ENCODE measurements at places on chromosomes 1 and 21.

DNA sequence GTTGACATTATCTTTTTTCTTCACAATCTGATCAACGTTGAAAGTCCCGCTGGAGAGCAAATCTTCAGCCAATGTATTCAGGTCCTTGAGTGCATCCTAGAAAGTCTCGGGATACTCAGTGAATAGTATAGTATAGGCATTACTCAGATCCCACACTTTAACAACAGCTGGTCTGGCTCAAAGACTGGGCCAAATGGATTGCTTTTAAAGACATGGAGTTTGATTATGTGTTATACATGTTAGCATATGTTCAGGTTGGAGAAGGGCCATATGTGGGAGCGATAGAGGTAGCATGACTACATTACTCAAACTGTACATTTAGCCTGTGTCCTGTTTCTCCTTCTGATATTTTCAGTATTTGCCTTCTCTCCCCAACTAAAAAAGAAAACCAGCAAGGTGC is 33.1 kb downstream of the OR10Z1 start:
- DNase-seq, result no peak

- peak; percentile 14 for DNase-seq
These were observed 19.8 kb downstream of the KMO start for GRCh38 chr1:241551759-241552638.

DNA sequence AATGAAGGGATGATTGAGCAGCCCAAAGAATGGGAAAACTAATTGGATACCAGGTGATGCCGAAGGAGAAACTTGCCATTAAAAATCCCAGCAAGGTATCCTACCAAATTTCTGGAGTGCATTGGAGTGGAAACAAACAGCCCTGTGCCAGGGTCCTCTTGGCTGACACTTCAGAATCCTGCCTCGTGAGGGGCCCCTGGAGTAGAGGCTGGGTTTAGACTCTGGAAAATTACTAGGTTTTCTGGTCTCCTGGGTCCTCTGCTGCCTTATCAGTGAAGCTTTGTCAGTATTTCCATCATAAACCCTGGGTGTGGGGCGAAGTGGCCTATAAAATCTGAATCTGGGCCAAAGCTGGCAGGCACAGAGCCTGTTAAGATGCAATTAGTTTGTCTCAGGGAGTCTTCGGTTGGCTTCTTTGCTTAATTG is 289.2 kb upstream of the USP24 start:
- DNase-seq, result no peak

GRCh38 chr21:27108701-27109100 is 141.8 kb upstream of the ADAMTS5 start:
- DNase-seq, result no peak

DNA sequence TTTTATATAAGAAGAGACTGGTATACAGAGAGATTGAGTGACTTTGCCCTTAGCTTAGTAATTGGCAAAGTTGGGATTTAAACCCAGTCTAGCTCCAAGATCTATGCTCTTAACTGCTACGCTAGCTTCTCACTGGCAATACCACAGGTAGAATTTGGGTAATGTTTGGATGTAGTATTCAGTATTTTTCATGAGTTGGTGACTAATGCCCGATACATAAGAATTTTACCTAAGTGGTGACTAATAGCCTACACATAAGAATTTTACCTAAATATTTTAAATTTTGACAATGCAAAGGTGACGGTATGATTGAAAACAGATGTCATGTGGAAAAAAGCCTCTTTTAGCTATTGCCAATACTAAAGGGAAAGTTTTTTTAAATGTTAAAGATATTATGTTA is 24.3 kb downstream of the GPSM2 start:
- DNase-seq, result no peak

GRCh38 chr1:159291424-159291823 is 10.7 kb upstream of the FCER1A start:
- DNase-seq, result no peak

- no peak for DNase-seq
These were observed 3.0 kb downstream of the FMO1 start for GRCh38 chr1:171251042-171251951.

GRCh38 chr21:31132574-31133242 is 94.4 kb upstream of the KRTAP19-8 start:
- peak; percentile 38 for DNase-seq

DNA sequence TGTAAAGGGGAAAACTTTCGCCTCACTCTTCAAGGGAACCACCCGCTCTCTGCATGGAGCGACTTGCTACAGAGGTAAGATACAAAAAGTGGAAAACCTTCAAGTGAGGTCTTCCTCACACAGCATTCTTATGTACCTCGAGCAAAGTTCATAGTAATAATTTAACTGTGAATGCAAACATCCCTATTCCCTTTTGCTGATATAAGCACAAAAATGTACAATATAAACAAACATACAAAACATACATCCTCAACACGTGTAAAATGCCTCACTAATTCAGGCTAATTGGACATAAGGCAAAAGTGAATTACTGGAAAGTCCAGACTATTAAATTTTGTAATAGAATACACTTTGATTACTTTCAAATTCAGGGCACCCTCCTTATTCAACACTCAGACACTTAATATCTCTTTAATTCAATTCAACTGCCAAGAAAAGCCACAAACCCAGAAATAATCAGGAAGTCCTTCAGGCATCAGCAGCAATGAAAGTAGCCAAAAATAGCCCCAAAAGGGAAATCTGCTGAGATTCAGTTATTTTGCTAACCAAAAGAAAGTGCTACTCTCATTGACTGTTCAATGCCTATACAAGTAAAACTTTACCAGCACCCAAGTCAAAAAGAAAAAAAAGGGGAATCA is 15.2 kb upstream of the LMX1A start:
- no peak for DNase-seq

- no peak for DNase-seq
These were observed 1.4 kb upstream of the SHISA4 start for GRCh38 chr1:201887116-201887866.

DNA sequence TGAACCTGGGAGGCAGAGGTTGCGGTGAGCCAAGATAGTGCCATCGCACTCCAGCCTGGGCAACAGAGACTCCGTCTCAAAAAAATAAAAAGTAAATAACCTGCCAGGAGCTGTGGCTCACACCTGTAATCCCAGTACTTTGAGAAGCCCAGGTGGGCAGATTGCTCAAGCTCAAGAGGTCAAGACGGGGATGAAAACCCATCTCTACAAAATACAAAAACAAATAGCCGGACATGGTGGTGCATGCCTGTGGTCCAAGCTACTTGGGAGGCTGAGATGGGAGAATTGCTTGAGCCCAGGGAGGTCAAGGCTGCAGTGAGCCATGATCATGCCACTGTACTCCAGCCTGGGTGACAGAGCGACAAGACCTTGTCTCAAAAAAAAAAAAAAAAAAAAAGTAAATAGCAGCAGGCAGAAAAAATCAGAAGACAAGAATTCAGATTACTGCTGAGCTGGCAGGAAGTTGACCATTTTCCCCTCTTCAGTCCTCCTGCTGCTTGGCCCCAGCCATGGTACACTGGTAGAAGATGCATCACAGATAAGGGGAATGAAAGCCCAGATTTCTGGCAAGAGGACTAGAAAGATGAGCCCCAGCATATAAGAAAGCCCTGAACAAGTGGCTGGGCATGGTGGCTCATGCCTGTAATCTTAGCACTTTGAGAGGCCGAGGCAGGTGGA is 97.6 kb downstream of the TOMM20 start:
- no peak for DNase-seq

DNA sequence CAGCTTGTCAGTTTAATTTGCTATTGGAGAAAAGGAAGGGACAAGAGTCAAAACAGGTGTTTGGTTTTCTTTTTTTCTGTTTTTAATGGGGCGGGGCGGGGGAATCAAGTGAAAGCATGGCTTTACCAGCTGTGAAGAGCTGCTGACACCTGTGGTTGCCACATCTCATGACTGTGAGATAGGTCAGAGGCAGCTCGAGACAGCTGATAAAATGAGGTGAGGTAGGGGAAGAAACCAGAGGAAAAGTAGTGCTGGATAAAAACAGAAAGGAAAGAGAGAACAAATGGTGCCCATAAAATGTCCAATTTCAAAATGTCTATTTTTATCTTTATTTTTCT is 272.3 kb downstream of the NEGR1 start:
- no peak for DNase-seq

- no peak for DNase-seq
These were observed 14.5 kb downstream of the PTGER3 start for GRCh38 chr1:71033136-71033535.

DNA sequence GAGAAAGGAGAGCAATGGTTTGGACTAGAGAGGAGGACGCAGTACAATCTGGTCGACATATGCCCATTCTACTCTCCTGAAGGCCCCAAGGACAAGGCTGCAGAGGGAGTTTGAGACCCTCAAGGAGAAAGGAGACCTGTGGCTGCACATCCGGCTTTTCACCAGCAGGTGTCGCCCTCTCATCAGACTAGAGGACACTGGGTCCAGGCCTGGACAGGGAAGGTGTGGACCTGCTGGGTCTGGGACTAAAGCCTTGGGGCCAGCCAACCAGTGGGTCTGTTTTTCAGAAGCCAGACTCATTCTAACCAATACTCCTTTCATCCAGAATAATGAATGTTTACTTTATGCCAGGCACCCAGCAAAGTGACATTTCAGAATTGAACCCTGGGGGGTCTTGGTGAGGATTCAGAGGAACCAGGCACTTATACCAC is 5.0 kb downstream of the SRARP start:
- peak; percentile 66 for DNase-seq

DNA sequence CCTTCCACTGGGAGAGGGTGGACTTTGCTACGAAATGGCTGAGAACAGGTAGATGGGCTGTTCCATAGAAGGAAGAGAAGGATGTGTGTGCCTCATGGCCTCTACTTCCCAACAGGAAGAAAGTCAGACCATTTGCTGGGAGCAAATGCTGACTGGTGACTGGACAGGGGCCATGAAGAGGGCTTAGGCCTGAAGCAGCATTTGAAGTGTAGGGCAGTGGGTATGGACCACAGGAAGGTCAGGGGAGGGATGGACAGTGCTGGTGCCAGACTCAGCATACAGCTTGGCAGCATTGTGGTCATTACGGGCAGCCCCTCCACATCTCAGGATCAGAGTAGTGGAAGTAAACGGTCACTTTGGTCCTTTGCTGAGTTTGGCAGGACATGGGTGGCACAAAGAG is 275.7 kb downstream of the MATN1 start:
- no peak for DNase-seq

GRCh38 chr1:244346972-244347618 is 104.6 kb downstream of the ADSS2 start:
- no peak for DNase-seq

- DNase-seq, result no peak
These were observed 280.3 kb downstream of the LTN1 start for GRCh38 chr21:28712411-28712810.

DNA sequence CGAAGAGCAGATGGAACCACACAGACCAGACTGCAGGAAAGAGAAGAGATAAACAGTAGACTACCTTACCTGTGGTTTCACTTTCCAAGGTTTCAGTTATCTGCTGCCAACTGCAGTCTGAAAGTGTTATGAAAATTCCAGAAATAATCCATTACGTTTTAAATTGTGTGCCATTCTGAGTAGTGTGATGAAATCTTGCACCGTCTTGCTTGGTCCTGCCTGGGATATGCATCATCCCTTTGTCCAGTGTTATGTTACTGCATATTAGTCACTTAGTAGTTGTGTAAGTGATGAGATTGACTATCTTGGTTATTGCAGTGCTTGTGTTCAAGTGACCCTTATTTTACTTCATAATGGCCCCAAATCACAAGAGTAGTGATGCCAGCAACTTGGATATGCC is 33.9 kb downstream of the DNAJC6 start:
- no peak for DNase-seq

DNA sequence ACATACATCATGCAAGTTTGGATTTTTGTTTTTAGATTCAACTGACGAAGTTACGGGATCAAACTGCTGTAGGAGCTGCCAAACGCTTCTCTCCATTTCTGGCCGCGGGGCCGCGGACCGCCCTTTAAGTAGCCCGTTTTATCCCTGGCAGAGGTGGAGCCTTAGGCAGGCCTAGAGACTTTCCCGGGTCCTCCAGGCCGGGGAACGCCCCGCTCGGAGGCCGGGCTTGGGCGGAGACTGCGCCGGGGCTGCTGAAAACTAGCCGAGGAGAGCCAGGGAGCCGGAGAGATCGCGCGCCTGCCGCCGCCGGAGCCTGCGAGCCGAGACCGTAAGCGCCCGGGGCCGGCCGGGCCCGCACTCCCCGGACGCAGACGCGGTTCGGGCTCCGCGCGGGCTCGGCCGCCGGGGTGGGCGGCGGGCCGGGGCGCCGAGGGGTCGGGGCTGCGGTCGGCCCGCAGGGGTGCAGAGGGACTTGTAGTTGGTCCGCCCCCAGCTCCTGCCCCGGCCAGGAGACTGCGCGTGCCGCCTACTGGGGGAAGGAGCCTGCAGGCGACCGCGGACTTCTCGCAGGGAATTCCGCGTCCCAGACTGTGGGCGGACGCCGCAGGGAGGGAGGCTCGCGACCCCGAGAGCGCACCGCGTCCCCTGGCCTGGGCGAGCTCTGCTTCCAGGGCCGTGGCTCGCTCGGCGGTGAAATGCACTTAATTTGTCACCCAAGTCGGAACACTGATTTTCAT is at the start of gene EPHX1:
TSS of gene EPHX1 (plus strand) at position 283 of the 737 bp plus-strand sequence. CDS start 18,606 bp downstream, outside the sequence.
- peak; percentile 61 for DNase-seq

- DNase-seq, result no peak
These were observed 5.5 kb downstream of the RNF223 start for GRCh38 chr1:1068517-1069055.

DNA sequence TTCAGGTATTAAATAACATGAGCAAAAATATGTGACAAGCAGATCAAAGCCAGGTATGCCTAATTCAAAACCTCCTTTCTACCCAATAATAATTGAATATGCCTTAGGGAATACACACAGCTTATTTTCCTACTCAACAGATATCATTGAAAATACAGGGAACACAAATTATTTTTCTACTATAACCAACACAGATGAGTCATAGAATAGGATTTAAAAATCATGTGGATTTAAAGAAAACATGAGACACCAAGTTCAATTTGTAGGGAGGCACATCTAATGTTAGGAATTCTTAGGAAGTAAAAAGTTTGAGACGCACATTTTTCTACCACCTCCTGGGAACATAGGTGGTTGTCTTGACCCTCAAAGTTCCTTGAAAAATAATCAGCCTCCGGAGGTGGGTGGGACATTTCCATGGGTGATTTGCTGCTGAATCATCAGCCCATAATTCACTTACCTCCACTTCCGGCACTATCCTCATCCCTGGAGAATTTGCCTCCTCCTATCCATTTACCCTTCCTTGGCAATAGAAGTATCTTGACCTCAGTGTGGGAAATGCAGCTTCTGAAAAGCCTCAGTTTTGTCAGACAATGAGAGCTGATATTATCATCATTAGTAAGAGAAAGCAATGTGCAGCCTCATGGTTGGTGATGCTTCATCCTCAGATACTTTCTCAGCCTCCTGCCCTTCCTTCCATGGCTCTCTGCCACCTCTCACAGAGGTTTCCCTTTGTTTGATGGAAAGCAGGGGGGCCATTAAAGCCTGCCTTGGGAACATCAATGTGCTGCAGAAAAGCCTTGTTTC is 33.5 kb upstream of the RGS4 start:
- DNase-seq, result no peak

DNA sequence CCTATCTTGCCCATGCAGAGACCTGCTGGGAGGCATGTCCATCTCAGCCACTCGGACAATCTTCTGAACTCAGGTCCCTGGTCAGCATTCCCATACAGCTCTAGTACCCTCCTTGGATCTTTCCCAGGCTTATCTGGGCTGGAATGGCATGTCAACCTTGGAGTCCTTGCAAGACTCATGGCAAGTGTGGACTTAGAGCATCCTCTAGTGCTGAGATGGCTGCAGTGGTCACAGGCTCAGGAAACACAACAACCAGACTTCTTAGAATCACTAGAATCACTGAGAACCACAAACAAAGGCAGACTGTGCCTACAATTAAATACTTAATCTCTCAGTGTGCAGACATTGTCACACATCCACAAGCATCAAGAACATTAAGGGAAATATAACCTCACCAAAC is 73.1 kb upstream of the TSHB start:
- DNase-seq, result no peak
